ENCODE measurements at places on chromosomes 5 and 9.
A peak's percentile ranks its signal among the peaks of the same experiment; 100 is the strongest.

- no peak for DNase-seq
These were observed 427 bp downstream of the PCYOX1L start for GRCh38 chr5:149358294-149358651.

DNA sequence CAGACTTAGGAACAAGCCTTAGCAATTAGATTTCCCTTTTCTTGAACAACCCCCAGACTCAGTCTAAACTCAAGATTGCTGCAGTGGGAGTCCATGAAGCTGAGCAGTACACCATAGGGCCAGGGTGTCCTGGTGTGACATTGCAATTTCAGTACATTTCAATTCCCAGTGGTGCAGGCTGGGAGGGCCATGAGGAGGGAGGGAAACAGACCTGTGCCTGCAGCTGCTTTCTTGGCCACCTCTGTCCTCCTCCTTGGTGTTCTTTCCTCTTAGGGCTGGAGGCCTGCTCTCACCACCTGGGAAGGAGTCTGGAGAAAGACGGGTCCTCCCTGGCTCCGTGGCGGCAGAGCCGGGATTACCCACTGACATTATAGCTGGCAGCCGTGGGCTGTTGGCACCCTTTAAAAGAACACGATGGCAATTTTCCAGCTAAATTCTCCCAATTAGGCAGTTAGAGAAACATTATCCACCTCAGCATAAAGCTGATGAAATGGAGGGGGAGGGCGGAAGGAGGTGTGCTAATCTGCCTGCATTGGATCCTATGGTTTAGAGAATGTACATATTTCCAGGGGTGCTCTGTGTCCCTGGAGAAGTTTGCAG, 186.4 kb downstream of the SLIT3 start:
- no peak for DNase-seq

DNA sequence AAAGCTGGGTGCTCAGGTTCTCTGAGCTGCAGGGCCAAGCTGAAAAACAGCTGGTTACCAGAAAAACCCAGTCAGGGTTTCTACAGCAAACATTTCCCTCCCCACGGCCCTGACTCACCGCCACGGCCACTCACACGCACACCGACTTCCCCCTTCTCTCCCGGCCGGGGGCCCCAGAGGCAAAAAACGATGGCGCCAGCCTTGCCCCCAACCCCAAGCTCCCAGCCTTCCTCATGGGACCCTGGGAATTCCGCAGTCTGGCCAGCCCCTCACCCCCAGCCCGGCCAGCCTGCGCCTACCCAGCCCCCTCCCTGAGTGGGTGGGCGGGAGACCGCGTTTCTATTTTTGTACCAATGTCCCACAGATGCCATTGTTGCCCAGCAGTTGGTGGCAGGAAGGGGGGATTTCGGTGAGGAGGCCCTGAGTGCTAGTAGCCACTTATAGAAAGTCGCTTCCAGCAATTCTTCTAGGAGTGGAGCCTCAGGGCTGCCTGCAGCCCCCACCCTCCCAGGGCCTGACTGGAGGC, 18.4 kb downstream of the ENG start:
- no peak for DNase-seq

GRCh38 chr5:39021413-39021812, 52.8 kb downstream of the RICTOR start:
- DNase-seq, result no peak

DNA sequence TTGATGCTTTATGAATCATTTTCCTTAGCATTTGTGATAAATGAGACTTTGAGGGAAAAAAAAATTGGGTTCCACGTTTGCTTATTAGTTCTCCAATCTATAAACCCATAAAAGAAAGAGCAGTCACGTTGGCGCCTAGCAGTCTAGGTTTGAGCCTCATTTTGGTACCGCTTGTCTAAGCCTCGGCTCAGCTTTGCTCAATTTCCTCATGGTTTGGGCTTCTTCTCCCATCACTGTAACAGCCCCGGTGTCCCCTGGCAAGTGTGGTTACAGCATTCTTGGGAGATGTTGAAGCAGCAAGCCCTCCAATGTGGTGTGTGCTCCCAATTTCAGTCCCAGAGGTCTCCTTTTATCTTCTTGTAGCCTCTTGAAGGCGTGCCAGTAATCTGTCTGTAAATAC, 578.4 kb downstream of the CDK5RAP2 start:
- no peak for DNase-seq

- DNase-seq, result peak; percentile 14
These were observed 4.1 kb downstream of the MRPS2 start for GRCh38 chr9:135504262-135505243.

GRCh38 chr5:59354811-59355210, 538.7 kb downstream of the PDE4D start:
- no peak for DNase-seq

GRCh38 chr5:179370490-179371120, 25.3 kb upstream of the ADAMTS2 start:
- no peak for DNase-seq

DNA sequence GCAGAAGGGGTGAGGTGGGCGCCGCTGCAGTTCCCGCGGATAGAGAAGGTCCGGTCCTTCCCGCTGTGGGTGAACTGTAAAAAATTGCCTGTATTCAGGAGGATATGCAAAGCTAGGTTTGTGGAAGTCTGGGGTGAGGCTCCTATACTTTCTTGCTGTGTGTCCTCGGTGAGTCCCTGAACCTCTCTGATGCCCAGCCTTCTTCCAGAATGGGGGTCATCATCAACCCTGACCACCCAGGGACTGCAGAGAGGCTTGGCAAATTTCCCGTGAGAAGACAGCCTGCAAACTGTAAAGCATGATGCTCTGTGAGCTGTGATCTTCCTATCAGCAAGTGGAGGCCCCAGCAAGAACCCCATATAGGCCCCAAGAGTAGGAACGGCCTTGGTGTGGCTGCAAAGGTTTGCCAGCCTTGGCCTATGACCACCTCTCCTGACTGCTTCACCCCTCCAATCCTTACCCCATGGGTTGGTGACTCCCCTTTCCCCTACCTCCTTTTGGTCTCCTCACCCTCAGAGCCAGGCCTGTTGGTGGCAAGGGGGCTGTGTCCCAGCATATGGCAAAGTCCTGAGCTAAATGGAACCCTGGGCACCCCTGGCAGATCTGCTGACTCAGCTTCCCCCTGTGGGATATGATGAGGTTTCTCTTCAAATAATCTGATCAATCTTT, 760 bp downstream of the ALDH1B1 start:
- DNase-seq, result no peak

- DNase-seq, result no peak
These were observed 41.4 kb downstream of the PAM start for GRCh38 chr5:102796498-102796897.

GRCh38 chr5:93476251-93476742, 104.7 kb downstream of the NR2F1-AS1 start:
- DNase-seq, result no peak

- DNase-seq, result no peak
These were observed 5.6 kb downstream of the ENHO start for GRCh38 chr9:34517185-34517584.

DNA sequence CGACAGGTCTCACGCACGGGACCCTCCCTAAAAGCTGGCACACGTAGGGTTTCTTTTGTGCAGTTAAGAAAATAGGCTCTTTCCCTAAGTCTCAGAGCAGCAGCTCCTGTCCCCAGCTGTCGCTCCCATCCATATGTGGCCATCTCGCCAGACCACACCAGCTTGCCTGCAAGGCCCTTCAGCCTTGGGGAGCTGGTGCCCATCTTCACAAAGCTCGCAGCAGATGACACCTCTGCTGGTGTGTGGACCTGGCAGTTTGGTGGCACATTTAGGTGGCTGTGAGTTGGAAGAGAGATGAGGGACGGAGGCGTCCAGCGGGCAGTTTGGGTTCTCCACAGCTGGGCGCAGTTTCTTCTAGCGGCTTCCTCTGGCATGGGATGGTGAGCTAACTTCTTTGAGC, 239.0 kb downstream of the FANCC start:
- DNase-seq, result no peak

DNA sequence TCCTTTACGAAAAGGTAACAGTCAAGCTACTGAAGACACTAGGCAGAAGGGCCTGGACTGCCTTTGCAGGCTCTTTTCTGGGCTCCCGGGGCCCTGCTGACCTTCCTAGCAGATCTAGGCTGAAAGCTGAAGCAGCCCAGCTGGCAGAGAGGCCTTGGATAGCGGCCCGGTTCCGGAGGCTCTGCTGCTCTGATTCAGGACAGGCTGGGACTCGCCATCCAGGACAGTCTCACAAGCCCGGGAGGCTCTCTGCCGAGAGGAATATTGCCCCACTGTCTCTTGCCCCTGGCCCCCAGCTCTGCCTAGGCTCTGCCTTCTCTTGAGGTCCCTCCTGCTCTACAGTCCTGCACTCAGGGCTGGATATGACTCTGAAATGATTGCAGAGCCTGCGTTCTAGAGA, 67.8 kb downstream of the PSD2 start:
- no peak for DNase-seq

GRCh38 chr9:111274737-111275136, 55.3 kb downstream of the OR2K2 start:
- DNase-seq, result no peak

- no peak for DNase-seq
These were observed 109.4 kb upstream of the LMX1B start for GRCh38 chr9:126504086-126504976.

GRCh38 chr9:113187929-113188595, 33.0 kb downstream of the FKBP15 start:
- DNase-seq, result no peak

DNA sequence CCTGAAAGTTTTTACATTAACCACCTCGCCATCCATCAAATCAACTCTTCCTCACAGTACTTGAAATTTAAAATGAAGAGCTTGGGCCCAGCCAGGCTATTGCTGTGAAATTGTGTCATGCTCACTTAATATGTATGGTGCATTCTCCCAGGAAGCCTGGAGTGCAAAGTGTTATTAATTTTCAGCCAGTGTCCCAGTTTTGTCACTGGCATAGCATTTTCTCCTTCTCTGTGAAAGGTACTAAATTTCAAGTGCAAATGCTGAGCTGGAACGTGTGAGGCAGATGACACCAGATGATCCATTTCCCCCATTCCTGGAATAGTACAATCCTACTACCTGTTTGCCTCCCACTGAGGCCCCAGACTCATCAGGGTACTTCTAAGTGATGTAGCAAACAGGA, 397.6 kb upstream of the ACTBL2 start:
- no peak for DNase-seq

DNA sequence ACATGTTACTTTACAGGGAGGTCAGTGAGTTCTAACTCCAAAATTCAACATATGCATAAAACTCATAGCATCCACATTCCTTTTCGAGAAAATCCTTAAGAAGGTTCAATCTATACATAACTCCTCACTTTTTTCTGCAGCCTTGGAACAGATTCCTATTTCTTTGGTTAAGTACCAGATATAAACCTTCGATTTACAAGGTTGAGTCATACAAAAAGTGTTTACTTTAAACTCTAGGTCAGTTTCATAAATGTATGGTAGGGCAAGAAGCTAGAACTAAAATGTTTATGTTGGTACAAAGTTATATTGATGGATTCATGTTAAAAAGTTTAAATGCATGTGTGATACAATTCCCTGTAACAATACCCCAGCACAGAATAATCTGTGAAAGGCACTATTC, 19.4 kb downstream of the CDKN2AIPNL start:
- DNase-seq, result no peak

- DNase-seq, result no peak
These were observed 8.7 kb downstream of the FAM193B start for GRCh38 chr5:177545487-177546257.

DNA sequence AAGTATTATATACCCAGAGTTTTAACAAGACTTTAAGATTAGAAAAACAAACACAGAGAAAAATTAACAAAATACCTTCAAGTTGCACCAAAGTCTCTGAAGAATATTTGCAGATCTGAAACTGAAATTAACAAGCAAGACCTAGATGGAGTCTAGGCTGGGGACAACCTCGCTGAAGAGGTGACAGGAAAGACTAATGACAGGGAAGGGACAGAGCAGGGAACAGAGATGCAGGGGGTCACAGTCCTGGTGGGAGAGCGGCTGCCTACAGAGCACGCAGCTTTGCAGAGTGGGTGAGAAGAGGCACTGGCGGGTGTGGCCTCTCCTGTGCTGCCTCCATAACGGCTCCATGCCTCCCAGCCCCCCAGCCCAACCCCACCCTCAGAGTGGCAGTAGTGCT, 13.5 kb downstream of the RETREG1 start:
- no peak for DNase-seq

DNA sequence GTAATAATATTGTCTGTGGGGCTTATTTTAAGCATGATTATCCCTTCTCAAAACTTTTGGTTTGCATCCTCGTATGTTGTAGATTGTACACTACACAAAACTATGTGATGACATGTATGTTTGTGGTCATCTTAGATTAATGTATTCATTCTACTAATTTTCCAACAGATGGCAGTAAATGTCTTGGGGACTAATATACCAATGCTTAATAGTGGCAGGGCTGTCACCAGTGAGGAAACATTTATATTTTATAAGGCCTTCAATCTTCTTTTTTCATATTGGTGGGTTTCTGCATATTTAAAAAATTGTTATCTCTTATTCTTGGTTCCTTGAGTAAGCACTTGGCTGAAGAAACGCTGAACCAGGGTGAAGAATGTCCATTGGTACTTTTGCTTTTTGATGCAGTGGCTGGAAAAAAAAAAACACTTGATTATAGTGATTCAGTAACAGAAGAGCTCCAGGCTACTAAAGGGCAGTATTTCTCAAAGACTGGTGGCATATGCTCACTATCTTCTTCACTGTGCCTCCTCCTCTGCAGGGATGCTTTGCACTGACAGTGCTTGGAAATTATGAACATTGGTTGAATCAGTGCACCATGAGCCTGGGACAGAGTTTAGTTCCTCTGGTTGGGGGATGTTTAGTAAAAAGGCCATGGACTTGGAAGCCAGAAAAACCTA, 530.3 kb downstream of the RASEF start:
- DNase-seq, result no peak

GRCh38 chr5:14598225-14598624, 16.6 kb downstream of the OTULINL start:
- DNase-seq, result no peak

DNA sequence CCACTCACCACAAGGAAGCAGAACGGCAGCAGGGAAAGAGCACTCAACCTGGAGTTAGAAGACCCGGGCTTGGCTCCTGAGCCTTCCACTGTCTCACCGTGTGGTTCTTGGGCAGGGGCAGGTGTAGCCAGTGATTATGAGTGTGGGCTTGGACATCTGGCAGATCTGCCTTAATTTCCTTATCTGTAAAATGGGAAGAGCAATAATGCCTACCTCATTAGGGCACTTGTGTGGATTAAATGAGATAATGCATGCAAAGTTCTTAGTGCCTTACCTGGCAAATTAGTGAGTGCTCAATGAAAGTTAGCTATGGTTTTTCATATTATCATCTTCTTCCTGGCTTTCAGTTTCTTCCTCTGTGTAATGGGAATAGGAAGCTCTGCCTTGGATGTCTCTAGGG, 28.1 kb upstream of the COL15A1 start:
- DNase-seq, result no peak

DNA sequence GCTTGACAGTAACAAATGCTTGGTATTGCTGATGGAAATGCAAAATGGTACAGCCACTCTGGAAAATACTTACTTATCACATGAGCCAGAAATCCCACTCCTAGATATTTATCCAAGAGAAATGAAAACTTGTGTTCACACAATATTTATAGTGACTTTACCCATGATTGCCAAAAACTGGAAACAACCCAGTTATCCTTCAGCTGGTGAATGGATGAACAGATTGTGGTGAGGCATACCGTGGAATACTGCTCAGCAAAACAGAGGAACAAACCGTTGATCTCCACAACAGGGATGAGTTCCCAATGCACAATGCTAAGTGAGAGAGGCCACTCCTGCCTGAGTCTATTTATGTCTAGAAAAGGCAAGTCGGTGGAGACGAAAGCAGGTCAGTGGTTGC, 40.5 kb upstream of the LRRC14B start:
- no peak for DNase-seq

All from activated naive CD4-positive, alpha-beta T cell (primary cell).